NCI-H2171 (cell line): ENCODE measurements at places on chromosomes 2 and 18.

GRCh38 chr2:99461828-99462483 is 27.9 kb downstream of the REV1 start:
- no peak for DNase-seq

DNA sequence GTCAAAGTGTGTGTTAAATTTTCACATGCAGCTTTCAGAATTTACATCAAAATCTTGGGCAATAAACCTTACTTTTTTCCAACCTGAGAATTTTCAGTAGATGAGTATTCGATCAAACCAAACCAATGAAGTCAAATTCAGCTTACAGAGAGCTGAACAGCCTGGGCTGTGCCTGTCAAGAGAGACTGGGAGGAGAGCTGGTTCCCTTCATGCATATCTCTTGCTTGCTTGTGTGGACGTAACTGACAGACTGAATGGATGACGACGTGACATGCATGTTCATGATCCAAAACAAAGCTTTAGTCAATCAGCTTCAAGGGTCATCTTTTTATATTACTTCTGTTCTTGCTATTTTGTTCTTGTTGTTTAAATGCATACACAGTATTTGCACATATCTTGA is 145.2 kb downstream of the GALNT3 start:
- DNase-seq, result no peak

GRCh38 chr18:13178976-13179375 is 39.6 kb upstream of the LDLRAD4 start:
- no peak for DNase-seq

- DNase-seq, result no peak
Observed at GRCh38 chr2:60976875-60977561, 40.5 kb upstream of the PEX13 start.

- no peak for DNase-seq
Observed at GRCh38 chr18:5339202-5339834, 43.8 kb upstream of the ZBTB14 start.

GRCh38 chr18:74528913-74529312 is 5.4 kb upstream of the CNDP1 start:
- no peak for DNase-seq

- no peak for DNase-seq
Observed at GRCh38 chr2:182167882-182168281, 182.2 kb downstream of the PPP1R1C start.

DNA sequence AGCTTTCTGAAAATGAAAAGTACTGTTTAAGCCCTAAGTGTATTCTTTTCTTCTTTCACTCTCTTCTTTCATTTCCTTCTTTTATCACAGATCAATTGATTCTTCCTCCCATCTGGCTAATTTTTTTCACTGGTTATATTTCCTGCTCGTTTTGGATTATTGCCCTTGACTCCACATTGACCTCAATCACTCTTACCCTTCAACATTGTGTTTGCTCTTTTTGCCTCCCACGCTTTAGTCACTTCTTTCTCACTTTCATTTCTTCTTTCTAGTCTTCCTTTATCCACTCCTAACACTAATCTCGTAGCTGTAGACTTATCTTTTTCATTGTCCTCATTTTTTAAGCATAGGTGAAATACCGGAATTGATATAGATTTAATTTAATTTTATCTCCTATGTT is 320.3 kb upstream of the VRK2 start:
- no peak for DNase-seq

DNA sequence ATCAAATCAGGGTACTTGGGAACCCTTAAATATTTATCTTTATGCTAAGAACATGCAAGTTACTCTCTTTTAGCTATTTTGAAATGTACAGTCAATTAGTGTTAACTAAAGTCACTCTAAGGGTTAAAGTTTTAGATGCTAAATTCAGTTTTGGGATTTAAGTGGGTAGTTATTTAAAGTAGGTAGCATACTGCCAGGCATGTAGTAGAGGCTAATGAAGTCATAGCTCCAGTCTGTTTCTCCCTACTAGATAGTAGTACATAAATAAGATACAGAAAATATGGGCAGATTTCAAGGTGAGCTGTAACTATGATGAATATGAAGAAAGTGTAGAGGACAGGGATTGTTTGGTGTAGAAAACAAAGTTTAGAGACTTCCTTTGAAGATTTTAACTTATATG is 7.5 kb downstream of the RAB3GAP1 start:
- DNase-seq, result no peak

DNA sequence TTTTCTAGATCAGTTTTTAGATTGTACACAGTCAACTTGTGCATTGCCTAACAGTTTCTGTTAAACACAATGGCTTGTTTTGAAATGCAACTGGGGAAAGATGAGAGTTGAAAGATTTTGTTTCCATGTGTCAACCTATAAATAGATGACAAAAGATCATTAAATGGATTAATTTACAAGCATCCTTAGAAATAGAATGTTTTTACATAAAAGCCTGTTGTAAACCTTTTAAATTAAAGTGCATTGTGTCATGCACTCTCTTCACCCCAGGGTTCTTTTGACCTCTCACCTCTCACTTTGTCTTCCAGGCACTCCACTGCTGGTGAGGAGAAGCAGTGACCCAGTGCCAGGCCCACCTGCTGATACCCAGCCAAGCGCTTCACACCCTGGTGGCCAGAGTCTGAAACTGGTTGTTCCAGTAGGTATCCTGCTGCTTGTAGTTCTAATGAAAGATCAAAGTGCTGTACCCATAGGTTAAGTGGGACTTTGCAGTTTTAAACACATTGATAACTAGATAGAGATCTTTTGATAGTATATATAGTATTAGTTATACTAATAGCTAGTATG is 502.1 kb downstream of the PARD3B start:
- no peak for DNase-seq

GRCh38 chr2:70937866-70938585 is 2.3 kb downstream of the ATP6V1B1 start:
- DNase-seq, result no peak

- DNase-seq, result peak; percentile 55
Observed at GRCh38 chr18:23225503-23225902, 90.2 kb downstream of the CABLES1 start.

GRCh38 chr2:6730649-6731532 is 134.8 kb downstream of the CMPK2 start:
- no peak for DNase-seq

DNA sequence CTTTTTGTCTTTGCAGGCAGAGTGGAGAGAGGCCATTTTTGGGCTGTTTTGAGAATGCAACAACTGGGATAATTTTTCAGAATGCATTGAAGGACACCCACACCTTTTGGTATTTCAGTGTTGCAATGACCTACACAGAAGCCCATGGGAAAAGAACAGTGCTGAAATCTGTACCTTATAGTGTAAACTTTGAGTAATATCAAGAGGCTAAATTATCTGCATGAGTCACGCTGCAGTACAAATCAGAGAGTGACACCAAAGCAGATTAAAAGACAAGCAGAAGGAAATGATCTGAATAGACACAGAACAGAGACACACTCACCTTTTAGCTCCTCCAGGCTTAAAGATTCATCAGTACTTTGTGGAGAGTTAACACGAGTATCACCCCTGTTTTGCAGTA is 265.3 kb downstream of the PAX3 start:
- no peak for DNase-seq

DNA sequence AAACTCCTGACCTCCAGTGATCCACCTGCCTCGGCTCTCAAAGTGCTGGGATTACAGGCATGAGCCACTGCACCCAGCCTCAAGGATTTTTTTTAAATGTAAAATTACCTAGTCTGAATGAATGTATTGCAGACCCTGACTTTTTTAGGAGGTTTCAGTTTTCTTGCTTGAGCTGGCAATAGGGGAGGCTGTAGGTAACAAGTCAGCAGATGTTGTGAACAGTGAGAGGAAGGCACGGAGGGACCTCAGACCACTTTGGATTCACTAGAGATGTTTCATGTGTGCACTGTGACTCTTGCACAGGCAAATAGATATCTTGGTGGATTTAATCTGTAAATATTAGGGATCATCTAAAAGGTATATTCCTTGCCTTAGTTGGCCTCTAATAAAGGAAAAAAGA is 6.4 kb downstream of the NDUFV2 start:
- no peak for DNase-seq
